Esophagus squamous epithelium (tissue), 5 donors: ENCODE measurements at places on chromosomes 3 and 15.

- DNase-seq: no peak
These were observed 162.4 kb downstream of the ATG7 start for GRCh38 chr3:11434563-11435096.

DNA sequence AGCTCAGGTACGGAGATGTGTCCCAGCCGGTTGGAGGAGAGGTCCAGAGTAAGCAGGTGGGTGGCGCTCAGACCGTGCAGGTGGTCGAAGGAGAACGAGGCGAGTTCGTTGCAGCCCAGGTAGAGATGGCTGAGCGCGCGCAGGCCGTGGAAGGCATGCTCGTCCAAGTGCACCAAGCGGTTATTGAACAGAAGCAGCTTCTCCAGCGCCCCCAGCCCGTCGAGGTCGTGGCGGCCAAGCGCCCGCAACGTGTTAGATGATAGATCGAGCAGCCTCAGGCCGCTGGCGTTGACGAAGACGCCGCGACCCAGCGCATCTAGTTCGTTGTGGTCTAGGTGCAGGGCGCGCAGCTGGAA is 648 bp downstream of the AMIGO3 start:
- no peak for DNase-seq

GRCh38 chr3:99765042-99765942 is 52.4 kb upstream of the CMSS1 start:
- no peak for DNase-seq

DNA sequence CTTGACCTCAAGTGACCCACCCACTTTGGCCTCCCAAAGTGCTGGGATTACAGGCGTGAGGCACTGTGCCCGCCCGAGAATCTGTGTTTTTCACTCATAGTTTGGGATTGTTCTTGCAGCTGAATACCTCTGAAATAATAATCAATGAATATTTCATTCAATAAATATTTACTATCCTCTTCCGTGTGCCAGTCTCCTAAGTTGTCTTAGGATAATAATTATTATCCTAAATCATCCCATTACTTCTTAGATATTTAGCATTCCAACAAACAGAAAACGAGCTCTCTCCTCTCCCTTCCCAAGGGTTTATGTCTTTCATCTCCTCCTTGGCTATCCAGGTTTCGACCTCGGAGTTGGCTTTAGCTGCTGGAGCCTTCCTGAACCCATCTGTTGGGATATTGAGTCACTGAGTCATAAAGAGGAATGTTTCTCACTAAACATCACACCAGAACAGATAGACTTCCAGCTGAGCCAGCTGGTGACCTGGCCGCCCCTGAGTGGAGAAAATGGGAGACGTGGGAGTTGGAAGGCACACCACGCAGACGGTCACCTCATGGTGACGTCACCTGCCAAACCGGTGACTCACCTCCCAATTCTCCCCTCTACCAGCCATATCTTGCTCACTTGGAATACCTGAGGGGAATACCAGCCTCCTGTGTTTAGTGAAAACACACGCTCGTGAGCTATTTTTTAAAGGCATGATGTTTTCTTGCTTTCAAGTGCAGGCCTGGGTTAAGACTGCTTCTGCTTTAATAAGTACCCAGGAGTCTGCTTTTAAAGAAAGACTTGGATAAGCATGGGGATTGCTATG is 43.9 kb downstream of the BHLHE40 start:
- DNase-seq: no peak

DNA sequence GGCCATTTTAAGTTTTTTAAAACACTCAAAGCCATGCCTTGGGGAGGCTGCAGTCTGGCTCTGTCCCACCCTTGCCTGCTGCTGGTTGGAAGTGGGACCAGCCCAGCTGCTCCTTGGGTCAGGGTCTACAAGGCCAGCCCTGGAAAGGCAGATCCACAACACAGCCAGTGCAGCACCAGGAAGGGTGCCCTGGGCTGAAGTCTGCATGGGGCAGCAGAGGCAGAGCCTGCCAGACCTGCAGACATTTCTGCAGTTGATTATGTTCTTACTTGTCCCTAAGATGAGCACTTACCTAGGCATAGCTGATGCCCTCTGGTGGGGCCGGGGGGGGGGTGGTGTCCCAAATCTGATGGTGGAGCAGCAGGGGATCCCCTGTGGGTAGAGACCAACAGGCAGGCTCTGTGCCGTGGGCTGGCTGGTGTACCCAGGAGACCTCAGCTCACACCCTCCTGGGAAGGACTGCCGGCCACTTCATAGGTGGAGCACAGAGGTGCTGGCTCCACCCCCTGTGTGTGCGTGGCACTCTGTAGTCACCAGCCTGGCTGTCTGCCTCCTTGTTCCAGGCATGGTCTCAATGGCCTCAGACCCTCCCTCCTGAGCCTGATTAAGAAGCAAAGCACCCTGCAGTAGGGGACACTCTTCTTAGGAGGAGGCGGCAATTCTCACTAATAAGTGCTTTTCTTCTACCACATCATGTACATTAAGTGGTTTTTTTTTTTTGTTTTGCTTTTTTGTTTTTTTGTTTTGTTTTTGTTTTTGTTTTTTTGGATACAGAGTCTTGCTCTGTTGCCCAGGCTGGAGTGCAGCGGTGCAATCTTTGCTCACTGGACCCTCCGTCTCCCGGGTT is 97.4 kb upstream of the KLF13 start:
- no peak for DNase-seq

DNA sequence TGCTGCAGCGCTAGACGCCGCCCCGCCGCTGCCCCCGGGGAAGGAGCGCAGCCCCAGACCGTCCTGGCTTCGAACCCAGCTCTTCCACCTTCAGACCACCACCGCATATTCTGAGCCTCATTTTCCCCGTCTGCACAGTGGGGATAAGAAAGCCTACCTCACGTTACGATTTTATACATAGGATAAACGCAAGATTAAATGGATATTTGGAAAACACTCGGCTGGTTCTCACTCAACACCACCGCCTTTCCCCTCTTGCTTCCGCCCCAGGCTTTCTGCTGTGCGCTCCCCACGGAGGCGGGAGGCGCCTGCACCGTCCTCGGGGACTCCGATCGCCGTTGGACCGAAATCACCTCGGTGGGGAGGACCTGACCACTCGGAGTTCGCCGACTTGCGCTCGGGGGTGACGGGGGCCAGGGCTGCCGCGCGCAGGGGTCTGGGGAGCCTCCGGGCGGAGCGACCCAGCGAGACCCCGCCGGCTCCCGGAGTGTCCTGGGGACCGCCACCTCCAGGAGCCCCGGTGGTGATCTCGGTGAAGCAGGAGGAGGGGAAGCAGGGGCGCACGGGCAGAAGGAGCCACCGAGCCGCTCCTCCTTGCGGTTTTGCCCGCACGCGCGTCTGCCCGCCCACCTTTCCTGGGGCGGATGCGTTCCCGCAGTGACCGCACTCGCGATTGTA is 4.0 kb downstream of the FBXL22 start:
- DNase-seq: no peak

- DNase-seq: no peak
These were observed 21.8 kb downstream of the TRIM42 start for GRCh38 chr3:140699516-140700231.

DNA sequence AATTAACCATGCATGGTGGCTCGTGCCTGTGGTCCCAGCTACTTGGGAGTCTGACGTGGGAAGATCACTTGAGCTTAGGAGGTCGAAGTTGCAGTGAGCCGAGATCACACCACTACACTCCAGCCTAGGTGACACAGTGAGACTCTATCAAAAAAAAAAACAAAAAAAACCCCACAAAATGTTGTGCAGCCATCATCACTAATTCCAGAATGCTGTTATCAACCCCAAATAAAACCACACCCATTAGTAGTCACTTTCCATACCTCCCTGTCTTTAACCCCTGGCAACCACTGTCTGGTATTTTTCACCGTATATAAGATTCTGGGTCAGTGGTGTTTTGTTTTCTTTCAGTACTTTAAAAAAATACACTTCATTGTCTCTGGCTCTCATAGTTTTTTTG is 16.6 kb downstream of the HMCES start:
- DNase-seq: no peak

GRCh38 chr3:105608623-105609022 is 241.9 kb downstream of the ALCAM start:
- DNase-seq: no peak

- no peak for DNase-seq
These were observed 162.7 kb upstream of the CRBN start for GRCh38 chr3:3342141-3342540.

- DNase-seq: no peak
These were observed 179.7 kb upstream of the NDN start for GRCh38 chr15:23866832-23867231.

- DNase-seq: no peak
These were observed 42.4 kb downstream of the TGFBR2 start for GRCh38 chr3:30648670-30649357.

DNA sequence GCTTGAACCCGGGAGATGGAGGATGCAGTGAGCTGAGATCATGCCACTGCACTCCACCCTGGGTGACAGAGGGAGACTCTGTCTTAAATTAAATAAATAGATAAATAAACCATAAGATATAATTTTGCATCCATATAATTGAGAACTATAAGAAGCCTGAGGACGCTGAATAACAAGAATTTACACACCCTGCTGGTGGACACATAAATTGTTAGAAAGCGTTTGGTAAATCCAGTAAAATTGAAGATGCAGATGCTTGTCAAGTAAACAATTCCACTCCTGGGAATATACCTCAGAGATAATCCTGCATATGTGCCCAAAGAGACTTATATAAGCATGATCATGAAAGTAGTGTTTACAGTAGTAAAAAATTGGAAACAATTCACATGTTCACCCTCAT is 41.7 kb downstream of the TTC23 start:
- DNase-seq: no peak

GRCh38 chr3:33438881-33439545 is 1.2 kb downstream of the UBP1 start:
- no peak for DNase-seq

DNA sequence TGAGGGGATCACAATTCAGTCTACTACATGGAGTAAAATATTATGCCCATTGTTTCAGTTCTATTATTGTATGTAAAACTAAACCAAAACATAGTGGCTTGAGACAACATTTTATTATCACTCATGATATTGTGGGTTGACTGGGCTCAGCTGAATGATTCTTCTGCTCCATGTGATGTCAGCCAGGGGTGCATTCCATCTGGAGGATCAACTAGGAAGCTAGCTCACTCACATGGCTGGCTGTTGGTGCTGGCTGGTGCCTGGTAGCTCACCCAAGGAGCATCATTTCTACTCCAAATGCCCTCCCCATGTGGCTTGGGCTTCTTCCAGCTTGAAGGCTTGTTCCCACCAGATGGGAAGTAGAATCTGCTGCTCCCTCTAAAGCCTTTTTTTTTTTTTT is 51.8 kb upstream of the CLRN1 start:
- DNase-seq: no peak

GRCh38 chr15:89114990-89115389 is 26.7 kb downstream of the ABHD2 start:
- DNase-seq: no peak
